NCI-H460 (cell line): ENCODE measurements at places on chromosomes 1 and 21.

GRCh38 chr1:54815086-54815876, 14.2 kb upstream of the TTC22 start:
- no peak for DNase-seq

GRCh38 chr1:220278991-220279390, 6.7 kb upstream of the RAB3GAP2 start:
- no peak for DNase-seq

DNA sequence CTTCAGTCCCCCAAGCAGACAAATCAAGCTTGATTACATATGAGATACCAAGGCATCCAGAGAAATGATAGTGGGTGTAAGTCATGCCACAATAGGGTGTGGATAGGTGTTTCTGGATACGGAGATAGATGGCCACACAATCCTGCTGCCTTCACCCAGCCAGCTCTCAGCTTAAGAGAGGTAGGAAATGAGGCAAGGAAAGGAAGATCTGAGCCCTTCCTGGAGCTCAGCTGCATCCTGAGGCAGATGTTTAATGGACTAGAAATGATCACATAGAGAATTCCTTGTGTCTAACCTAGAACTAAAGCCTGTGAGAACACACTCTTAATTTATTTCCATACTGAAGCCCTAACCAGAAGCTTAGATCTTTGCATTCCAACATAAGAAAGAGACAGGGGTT, 210.3 kb downstream of the ST6GALNAC3 start:
- no peak for DNase-seq

GRCh38 chr1:197776351-197777105, 1.2 kb upstream of the DENND1B start:
- no peak for DNase-seq

GRCh38 chr1:102191723-102192122, 195.0 kb upstream of the OLFM3 start:
- DNase-seq: peak; percentile 40

- peak; percentile 26 for DNase-seq
These were observed 34.1 kb downstream of the ACOT7 start for GRCh38 chr1:6359216-6360116.

- DNase-seq: no peak
These were observed 181.0 kb downstream of the DHRS3 start for GRCh38 chr1:12436817-12437599.

DNA sequence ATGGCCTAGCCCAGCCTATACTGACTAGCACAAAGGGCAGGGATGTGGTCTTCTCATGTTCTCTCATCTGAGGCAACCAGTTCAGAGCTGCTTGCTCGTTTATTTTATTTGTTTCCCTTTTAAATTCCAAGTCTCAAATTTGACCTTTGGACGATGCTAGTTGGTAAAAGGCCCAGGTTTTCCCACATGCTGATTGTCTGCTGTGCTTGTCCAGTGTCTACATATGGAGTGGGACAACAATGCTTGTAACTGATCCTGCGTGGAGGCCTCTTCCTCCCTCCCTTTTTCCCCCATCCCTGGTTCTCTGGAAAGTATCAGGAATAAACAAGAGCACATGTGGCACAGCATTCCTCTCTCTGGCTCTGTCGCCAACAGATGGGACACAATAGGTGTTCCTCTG, 34.0 kb upstream of the BEND5 start:
- no peak for DNase-seq

DNA sequence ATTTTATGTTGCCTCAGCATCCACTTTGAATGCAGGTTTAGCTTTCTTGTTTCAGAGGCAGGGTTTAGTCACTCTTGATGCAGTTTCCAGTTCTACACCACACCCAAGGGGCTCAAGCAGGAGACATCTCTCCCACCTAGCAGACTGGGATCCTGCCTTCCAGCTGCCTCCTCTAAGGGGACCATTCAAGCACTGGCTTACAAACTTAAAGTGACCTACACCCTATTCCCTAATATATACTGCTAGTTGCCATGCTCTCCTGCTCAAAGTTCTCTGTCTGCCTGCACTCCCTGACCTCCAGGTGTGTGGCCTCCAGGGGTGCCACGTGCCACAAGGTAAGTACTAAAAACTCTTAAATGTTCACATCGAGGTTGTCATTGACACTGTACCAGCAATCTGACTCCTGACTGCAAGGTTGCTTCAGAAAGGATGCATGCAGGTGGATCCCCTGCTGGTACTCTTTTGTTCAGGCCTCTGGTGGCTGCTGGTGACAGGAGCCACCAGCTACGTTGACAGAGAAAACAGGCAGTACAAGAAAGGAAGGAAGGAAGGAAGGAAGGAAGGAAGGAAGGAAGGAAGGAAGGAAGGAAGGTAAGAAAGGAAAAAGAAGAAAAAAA, 185.9 kb downstream of the COQ8A start:
- no peak for DNase-seq

- DNase-seq: no peak
These were observed 117.2 kb downstream of the CNIH3 start for GRCh38 chr1:224733027-224733911.

- no peak for DNase-seq
These were observed 54.6 kb upstream of the SEC16B start for GRCh38 chr1:178024504-178024903.

- DNase-seq: no peak
These were observed 67.9 kb downstream of the ATP5PO start for GRCh38 chr21:33847588-33848248.

- DNase-seq: peak; percentile 41
These were observed 23.8 kb upstream of the KCNA10 start for GRCh38 chr1:110542725-110543124.

GRCh38 chr1:55751776-55752175, 536.6 kb upstream of the USP24 start:
- DNase-seq: no peak

DNA sequence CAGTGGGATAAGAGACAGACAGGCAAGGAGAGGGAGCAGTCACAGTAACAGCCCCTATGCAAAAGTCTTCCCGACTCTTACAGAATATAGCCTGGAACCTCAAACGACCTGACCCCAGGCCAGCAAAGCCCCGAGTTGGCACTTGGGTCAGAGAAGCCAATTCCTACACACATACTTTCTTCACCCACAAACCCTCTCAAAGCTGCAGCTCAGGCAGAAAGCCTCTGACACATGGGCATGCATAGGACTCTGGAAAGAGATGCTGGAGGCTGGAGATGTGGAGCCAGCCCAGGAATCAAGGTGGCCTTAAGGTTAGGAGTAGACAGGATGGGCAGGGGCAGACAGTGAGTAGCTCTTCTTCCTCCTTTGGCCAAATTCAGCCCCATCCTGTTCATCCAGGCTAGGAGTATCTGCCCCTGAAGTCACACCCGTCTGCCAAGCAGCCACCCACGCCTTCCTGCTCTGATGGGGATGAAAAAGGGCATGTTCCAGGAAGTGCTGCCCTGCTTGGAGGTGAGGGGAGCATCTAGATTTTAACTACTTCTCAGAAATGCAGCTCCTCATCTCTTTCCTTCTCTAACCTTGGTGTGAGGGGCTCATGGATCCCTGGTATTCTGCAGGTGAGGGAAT, 7.8 kb downstream of the SLC41A1 start:
- DNase-seq: no peak

DNA sequence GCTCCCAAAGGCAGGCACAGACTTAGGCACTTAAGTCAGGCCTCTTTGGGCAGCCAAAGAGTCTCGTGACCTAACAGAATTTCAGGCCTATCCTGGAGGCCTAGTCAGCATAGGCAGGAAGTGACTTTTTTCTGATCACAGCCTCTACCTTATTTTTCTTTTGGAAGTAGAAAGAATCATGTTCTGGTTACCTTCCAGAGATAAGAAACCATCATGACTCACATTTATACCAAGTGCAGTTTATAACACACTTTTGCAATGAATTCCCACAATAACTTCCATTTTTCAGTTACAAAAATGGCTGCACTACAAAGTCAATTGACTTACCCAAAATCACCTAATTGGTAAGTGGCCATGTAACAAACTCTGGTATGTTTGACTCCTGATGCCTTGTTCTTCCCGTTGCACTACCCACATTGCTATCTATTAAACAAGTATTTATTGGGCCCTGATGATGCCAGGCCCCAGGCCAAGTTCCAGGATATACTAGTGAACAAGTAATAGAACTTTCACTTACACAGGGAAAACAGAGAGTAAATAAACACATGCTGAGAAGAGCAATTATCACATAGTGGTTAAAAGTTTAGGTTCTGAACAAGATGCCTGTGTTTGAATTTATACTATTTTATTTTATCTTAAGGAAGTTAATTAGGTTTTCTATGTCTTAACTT, 74.3 kb downstream of the SH3GLB1 start:
- no peak for DNase-seq

- DNase-seq: peak; percentile 20
These were observed 251.8 kb downstream of the CRB1 start for GRCh38 chr1:197519741-197520334.

- DNase-seq: no peak
These were observed 89.7 kb upstream of the RUNX1 start for GRCh38 chr21:35138665-35139381.

DNA sequence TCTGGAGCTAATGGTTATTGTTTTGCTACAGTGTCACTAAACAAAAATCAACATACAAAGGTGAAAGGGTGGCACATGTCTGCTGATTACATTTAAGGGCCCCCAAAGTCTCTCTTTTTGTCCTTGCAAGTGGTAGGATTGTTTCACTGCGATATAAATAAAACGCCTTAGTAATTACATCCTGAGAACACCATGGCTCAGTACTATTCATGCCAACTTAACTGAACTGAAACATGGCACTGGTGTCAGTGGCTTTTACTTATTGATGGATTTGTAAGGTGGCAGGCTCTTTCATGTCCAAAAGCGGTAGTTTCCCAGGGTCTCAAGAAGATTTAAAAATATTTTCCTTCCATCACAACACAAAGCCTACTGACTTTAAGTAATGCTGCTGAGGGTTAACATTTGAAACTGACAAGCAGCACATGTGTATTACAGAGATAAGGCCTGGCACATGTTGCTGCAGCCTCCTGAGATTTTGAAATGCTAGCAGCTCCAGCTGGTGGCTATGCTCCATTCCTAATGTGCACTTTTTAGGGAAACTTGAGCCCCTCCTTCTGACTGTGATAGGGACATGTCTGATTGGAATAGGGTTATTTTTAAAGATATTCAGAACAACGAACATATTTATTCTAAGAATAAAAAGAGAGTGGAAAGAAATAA, 86.8 kb downstream of the ATP1B1 start:
- DNase-seq: no peak

- DNase-seq: no peak
These were observed 6.7 kb upstream of the FNDC5 start for GRCh38 chr1:32877211-32878110.

- DNase-seq: no peak
These were observed 43.5 kb downstream of the PLA2G4A start for GRCh38 chr1:186872291-186872690.

DNA sequence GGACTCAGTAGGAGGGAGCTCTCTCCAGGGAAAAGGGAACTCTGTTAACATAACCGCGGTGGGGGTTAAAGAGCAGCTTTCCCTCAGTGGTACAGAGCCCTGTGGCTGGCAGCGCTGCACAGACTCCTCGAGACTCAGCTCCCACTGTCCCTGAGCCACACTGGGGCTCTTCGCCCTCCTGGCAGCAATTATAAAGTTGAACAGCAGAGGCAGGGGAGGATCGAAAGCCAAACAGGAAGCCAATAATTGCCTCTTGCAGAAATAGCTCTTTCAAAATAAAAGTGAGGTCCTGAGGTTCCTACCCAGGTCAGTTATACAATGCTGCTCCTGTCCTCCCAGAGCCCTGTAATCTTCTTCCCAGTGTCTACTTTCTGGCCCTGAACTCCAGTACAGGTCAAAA, 77.0 kb downstream of the FAM78B start:
- DNase-seq: no peak

GRCh38 chr1:42962641-42963377, 4.1 kb upstream of the SLC2A1 start:
- peak; percentile 90 for DNase-seq

DNA sequence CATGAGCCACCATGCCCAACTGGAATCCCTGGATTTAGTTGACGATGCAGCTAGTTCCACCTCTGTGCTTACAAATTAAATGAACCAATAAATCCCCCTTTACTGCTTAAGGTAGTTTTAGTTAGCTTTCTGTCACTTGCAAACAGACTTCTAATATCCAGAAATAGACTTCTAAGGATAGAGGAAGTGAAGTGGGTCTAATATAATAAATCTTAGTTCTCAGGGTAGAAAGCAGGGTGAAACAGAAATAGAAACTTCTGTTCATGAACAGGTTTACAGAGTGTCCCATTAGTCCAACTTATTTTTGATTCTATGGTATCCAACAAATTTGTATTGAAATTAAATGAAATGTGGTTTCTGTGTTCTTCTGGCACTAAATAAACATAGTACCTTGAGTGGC, 20.1 kb downstream of the BCAS2 start:
- DNase-seq: no peak

GRCh38 chr21:38903690-38904139, 98.0 kb downstream of the ETS2 start:
- no peak for DNase-seq

- DNase-seq: no peak
These were observed 89.5 kb downstream of the OLFM3 start for GRCh38 chr1:101907264-101907663.

DNA sequence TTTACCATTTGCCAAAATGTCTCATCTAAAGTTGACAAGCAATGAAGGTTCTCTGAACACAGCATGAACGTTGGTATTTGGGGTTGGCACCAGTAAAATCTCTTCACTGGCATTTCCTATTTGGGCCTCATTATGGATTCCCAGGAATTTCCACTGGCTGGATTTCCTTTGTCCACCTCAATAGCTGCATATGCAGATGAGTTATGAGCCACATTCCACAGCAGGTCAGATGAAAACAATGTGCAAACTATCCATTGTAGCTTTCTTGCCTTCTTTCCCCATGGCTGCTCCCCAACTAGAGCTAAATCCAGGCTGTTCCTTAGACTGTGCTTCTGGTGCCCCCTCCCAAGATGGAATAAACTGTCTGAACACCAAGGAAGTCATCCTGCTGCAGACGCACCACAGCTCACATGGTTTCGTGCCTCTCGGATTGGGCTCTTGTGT, 168.1 kb upstream of the FGGY start:
- no peak for DNase-seq
